Stimulated activated CD8-positive, alpha-beta memory T cell treated with anti-CD3 and anti-CD28 coated beads, Interleukin-4, amount 100 ng/mL, for 1 hour (primary cell): ENCODE measurements at places on chromosomes 13 and 19.

DNA sequence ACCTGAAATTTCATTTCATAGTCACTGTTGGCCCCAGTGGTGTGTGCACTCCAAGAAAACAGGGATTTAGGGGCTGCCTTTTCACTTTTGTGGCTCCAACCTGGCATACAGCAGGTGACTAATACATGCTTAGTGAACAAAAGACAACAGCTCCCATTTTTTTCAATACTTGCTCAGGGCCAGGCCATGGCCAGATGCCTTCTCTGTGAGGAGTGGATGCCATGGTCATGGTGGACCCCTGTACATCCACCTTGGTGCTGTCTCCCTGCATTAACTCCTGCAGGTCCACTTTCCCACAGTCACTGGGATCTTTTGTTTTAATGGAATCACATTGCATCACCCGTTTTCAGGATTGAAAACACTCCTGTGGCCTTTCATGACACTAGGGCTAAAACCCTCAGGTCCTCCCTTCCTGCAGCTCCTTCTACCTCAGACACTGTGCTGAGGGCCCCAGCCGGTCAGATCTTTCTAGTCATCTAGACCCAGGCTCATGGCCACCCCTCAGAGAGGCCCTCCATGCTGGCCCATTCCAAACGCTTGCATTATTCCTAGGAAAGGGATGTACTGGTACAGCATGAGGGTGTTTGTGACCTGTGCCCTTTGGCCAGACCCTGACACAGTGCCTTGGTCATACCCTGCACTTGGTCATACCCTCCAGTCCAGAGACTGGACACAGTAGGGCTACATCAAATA is 1.2 kb upstream of the TMEM147 start:
- no peak for DNase-seq

GRCh38 chr19:38564981-38565690 is 52.6 kb downstream of the MAP4K1 start:
- no peak for DNase-seq

DNA sequence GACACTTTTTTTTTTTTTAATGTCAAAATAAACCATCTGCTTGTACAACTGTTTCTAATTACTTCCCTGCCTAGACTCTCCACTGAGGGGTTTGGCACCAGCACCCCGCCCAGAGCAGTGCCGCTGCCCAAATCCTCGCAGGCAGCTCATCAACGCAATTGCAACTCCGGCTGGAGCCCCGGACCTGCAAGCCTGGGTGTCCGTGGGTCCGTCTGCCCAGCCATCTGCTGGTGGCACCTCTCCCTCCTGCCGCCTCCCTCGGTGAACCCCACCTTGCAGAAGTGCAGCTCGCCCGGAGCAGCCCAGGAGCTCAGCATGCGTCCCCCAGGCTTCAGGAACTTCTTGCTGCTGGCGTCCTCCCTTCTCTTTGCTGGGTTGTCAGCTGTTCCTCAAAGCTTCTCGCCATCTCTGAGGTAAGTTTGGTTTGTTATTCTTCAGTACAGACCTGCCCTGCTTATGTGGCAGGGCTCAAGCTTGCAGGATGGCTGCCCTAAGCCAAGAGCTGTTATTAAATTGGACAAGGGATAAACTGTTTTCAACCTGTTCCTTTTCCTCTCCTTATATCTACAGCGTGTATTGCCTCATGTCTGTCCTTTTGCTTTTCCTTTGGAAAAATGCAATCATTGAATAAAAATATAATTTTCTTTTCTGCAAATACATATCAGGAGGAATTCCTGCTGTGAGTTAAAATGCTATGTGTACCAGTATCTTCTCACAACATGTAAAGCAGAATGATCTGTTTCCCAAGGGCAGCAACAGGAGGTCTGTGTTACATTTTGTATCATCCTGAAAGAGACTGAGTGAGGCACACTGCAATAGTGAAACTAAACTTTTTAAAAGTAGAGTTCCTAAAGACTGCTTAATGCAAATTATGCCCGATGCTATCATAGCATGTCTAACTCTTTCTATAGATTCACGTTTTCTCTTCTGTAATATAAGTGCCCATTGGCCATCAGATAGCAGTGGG is at the start of gene ITGBL1:
Gene ITGBL1, plus strand, starts transcription at position 157 of the 967 bp plus-strand sequence. Its CDS starts 159 bp downstream, at position 316.
- DNase-seq = no peak

- DNase-seq = no peak
Measured at GRCh38 chr19:4694211-4694987, 24.3 kb upstream of the MYDGF start.

GRCh38 chr13:30978981-30979956 is 46.8 kb downstream of the TEX26 start:
- DNase-seq = no peak

- no peak for DNase-seq
Measured at GRCh38 chr13:36352350-36352749, 6.2 kb upstream of the SPART start.

- DNase-seq = no peak
Measured at GRCh38 chr13:66275416-66275815, 954.7 kb downstream of the PCDH9 start.

DNA sequence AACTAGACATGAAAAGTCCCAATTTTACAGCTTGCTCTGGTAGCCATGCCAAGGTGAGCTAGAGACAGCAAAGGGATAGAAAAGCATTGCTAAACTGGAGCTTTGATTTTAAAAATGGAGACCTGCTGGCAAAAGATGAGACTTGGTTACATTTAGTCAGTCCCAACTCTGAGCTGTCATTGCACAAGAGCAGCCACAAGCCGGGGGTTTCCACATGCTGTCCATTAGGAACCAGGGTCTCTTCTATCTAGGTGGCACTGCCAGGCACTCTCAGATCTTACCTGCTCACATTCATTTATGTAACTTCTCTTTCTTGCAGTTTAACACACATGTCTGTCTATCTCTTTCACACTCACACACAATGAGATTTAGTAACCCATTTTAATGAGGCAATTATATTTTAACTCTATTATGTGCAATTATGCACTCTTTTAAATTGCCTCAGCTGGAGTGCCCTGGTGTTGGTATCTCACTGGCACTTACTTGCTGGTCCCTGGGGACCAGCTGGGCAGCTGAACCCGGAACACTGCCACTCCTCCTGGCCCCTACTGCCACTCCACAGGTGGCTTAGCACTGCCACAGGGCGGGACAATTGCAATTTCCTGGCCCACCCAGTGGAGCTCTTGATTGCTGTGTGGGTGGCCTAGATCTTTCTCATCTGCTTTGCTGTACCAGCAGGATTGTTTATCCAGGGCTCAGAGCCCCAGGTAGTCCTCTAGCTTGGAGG is 112.5 kb downstream of the COG6 start:
- no peak for DNase-seq

- no peak for DNase-seq
Measured at GRCh38 chr13:44132710-44133109, 240.9 kb upstream of the SERP2 start.

- no peak for DNase-seq
Measured at GRCh38 chr19:31340042-31341025, 8.9 kb downstream of the TSHZ3 start.

DNA sequence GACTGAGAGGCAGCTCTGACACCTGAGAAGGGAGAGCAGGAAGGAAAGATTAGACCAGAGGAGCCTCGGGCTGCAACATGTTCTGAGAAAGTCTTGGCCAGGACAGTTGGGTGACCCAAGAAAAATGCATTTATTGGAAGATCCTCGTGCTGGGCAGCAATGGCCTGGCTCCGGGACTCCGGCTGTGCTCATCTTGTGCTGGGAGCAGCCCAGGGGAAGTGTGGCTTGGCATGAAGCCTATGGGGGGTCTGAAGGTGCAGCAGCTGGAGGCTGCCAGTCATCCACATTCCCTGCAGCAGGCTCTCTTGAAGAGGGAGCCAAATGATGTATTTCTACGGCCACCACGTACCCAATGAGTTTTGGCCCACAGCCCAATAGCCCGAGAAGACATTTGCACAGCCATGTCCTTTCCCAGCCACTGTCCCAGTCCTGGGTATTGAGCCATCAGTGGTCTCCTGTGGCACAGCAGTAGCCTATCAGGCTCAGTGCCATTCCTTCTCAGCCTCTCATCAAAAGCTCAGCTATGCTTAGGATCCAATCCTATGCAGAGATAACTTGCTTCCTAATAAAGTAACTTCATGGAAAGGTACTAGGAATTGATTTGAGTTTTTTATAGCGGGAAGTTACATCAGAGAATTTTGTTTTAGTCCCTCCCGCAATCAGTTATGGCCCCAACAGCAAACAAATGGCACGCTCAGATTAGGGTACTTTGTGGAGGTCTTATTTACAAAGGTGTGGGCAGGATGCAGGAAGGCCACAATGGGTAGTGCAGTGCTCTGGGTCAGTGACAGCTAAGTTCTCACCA is 76.0 kb upstream of the MEDAG start:
- DNase-seq = no peak

DNA sequence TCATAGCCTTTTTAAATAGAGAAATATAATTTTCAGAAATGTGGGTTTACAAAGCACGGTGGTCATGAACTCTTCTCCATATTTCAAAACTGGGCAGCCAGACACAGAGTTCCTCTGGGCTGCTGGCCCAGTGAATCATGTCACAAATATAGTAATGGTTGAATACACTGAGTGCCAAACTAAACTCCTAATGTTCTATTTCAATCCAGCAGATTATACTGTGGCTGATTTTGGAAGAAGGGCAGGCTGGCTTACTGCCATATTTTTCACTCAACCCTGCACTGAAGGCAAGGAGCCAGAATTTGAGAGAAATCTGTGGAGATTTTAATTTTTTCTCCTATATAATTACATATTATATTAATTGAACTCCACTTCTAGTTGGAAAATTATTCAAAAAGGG is 17.0 kb upstream of the PRR20A start:
- no peak for DNase-seq

GRCh38 chr13:110869805-110870706 is 44.8 kb downstream of the ANKRD10 start:
- no peak for DNase-seq

DNA sequence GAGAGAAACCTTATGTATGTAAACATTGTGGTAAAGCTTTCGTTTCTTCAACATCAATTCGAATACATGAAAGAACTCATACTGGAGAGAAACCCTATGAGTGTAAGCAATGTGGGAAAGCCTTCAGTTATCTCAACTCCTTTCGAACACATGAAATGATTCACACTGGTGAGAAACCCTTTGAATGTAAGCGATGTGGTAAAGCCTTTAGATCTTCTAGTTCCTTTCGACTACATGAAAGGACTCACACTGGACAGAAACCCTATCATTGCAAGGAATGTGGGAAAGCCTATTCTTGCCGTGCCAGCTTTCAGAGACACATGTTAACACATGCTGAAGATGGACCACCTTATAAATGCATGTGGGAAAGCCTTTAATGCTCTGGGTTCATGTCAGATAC is 24.7 kb downstream of the ZNF136 start:
- DNase-seq = no peak

- DNase-seq = no peak
Measured at GRCh38 chr19:10120538-10121189, 965 bp upstream of the EIF3G start.

- no peak for DNase-seq
Measured at GRCh38 chr13:59547950-59548349, 615.8 kb downstream of the DIAPH3 start.

- DNase-seq = no peak
Measured at GRCh38 chr13:33352526-33352925, 67.0 kb upstream of the STARD13 start.

GRCh38 chr13:99374994-99375737 is 68.0 kb upstream of the GPR183 start:
- no peak for DNase-seq

- no peak for DNase-seq
Measured at GRCh38 chr13:45194081-45194939, 6.5 kb downstream of the KCTD4 start.

DNA sequence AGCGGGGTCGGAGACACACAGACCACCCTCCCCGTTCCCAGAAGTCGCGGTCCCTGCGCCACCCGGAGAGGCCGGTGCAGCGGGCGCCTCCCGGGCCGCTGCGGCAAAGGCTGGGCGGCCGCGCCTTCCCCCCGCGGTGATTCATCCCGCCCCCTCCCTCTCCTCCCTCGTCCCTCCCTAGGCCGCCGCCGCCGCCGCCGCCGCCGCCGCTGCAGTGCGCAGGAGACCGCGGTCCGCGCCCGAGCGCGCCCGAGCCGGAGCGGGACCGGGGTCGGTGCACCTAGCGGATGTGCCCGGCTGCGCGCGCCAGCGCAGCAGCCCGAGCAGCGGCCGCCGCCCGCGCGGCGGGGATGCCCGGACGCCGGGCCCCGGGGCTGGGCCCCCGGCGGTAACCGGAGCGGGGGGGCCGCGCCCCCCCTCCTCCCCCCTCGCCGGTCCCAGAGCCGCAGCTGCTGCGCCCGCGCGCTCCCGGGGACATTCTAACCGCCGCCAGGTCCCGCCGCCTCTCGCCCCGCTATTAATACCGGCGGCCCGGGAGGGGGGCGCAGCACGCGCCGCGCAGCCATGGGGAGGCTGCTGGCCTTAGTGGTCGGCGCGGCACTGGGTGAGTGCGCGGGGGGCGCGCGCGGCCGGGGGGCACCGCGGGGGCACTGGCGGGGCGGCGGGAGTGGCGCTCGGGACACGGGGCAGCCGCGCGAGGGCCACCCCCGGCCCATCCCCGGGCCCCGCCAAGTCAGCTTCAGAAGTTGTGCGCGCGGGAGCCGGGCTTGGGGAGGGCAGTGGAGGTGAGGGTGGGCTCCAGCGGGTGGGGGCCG is at the start of gene SCN1B:
Gene SCN1B, plus strand, starts transcription at position 214 of the 815 bp plus-strand sequence. Its CDS starts 351 bp downstream, at position 565.
- DNase-seq = no peak

GRCh38 chr19:28425046-28425931 is 787.7 kb downstream of the UQCRFS1 start:
- no peak for DNase-seq

DNA sequence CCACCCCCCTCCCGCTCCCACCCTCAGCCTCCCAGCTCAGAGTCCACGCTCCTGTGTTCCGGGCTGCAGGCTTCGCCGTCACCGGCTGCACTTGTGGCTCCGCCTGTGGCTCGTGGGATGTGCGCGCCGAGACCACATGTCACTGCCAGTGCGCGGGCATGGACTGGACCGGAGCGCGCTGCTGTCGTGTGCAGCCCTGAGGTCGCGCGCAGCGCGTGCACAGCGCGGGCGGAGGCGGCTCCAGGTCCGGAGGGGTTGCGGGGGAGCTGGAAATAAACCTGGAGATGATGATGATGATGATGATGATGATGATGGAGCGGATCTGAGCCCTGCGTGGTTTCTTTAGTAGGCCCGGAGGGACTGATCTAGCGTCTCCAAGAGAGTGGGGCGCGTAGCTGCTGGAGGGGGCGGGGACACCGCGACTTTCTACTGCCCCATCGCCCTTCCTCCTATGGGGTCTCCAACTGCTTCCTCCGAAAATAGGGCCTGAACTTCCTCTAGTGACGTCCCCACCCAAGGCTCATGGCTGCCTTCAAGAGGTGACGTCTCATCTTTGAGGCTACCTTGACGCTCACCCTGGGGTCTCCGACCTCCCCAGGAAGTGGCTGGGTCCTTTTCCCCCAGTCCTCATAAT is 1.4 kb downstream of the RETN start:
- no peak for DNase-seq

GRCh38 chr13:107799001-107799400 is 416.3 kb downstream of the LIG4 start:
- DNase-seq = no peak
